GM23248 (cell line): ENCODE measurements at places on chromosomes 1 and 21.
A peak's percentile ranks its signal among the peaks of the same experiment; 100 is the strongest.

DNA sequence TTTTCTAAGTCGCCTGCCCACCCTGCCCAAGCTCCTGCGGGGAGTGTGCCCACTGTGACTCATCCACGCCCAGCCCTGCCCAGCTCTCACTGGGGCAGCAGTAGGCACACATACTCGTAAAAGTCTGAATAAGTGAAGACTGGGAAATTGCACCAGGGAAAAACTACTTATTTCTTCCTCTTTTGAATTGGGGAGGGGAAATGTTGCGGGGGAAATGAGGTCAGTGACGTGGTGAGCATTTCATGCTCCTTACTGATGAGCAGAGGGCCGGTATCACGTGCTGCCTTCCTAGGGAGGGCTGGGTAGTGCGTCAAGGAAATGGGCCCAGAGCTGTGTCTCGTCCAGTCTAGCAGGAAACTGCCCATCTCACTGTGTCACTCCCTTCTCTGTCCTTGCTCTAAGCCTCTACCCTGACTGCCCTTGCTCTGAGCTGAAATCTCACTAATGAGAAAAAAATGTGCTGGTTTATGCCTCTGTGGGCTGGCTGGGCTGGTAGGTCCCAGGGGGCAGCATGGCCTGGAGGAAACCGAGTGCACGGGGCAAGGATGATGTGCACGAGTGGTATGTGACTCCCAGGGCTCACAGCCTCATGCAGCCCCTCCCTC lies 13.5 kb upstream of the TNFRSF1B start:
- peak; percentile 93 for DNase-seq

DNA sequence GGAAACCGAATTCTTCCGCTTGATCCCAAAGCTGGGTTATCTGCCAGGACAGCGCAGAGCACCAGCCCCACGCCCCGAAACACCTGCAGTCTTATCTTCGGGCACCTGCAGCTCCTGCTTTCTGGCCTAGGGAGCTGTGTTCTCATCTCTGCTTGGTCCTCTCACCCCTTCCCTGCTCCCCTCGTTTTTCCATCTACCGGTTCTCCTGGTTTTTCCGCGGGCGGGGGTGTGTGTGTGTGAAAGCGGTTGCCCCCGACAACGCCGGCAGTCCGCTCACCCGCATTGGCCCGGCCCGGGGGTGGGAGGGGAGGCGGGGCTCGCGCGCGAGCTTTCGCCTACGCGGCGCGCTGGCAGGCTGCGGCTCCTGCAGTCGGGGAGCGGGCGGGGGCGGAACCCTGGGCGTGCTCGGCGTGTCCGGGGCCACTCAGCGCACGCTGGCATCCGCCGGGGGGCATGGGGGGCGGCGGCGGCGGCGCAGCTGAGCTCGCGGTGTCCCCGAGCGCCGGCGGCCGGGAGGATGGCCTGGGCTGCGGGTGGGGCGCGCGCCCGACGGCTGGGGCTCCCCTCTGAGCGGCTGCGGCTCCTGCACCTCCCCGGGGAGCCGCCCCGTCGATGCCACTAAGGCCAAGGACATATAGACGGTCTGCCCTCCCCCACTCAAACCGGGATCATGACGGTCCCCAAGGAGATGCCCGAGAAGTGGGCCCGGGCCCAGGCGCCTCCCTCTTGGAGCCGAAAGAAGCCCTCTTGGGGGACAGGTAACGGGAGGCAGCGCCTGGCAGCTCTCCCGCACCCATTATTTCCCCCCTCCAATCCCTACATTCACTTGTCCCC lies 3.2 kb downstream of the ATP8B2 start:
- peak; percentile 92 for DNase-seq

DNA sequence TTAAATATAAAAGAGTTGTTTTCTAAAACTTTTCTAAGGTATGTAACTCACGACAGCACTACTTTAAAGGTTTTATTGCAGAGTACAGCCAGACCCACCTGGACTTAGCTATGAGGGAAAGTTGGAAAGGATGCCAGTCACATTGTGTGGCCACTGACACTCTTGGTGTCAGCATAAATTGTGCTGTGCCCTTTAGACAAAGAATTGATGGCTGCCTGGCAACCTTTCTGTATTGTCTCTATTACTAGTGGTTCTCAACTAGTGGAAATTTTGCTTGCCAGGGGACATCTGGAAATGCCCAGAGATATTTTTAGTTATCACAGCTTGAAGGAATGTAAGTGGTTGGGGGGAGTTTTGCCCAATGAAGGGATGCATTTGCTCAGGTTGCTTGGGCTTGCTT lies 117.5 kb upstream of the APP start:
- no peak for DNase-seq

DNA sequence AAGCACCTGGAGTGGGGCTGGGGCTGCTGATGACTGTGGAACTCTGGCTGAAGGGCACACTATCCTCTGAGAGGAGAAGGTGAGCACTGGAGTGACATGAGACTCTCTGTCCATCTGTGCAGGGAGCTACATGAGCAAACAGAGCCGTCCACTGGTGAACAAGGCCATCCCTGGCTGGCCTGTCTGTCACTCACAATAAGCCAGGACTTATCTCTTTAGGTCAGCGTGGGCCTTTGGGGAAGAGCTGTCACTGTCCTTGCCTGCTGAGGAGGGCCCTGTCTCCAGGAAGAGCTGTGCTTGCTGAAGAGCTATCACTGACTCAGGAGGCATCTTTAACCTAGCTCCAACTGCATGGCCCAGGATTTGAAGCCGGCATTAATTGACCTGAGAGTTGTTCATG lies 82.1 kb downstream of the FOXD2 start:
- DNase-seq = no peak

GRCh38 chr1:164895026-164895912 lies 336.3 kb downstream of the PBX1 start:
- DNase-seq = peak; percentile 14

GRCh38 chr1:85244271-85245061 lies 15.0 kb downstream of the C1orf52 start:
- peak; percentile 65 for DNase-seq

DNA sequence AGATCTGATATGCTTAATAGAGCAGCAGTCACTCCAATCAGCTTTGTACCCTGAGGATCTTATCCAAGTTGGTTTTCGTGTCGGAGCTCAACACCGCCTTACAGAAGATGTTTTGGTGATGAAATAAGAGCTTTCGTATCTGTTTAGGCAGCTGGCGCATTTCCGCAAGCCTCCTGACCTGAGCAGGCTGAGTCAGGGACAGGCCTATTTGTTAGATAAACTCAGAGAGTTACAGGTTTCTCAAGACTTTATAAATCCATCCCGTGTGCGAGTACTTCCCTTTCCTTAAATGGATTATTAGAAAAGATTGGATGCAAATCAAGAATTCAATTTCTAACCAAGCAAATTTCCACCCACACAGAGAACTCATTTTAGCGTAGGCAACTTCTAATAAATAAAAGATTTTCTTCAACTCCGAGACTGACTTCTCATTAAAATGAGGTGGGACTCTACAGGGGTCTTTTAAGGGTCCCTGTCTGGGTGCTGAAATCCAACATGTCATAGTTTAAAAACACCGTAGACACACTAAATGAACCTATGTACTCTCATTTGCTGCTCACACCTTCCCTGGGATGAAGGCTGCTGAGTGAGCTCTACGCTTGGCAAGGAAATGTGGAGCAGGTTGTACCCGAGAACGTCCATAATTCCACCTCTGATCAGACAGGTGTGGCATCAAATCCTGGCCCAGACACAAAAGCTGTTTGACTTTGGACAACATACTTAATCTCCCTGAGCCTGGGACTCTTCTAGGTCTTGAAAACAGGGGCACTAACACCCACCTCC lies 106.9 kb upstream of the F3 start:
- DNase-seq = peak; percentile 99

DNA sequence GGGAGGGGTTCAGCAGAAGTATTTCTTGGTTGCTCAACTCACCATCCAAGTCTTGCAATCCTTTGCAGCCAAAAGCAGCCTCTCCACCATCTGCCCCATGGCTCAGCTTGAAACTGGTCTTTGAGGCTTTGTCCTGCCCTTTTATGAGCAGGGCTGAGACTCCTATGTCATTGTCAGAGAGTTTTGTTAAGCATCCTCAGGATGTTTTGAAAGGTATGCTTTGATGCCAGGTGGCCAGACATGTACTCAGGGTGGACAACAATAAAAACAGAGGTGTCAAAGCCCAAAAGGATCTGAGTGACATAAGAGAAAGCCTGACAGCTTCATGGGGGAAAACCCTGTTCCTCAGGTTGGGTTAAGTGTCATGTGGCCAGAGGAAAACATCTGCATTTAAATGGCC lies 310.5 kb downstream of the PRDM2 start:
- DNase-seq = no peak

- no peak for DNase-seq
Measured at GRCh38 chr21:20108016-20108415, 890.2 kb upstream of the NCAM2 start.

GRCh38 chr1:182485861-182486260 lies 35.9 kb downstream of the RGSL1 start:
- no peak for DNase-seq

- DNase-seq = peak; percentile 41
Measured at GRCh38 chr1:17122521-17123164, 3.4 kb upstream of the PADI2 start.

DNA sequence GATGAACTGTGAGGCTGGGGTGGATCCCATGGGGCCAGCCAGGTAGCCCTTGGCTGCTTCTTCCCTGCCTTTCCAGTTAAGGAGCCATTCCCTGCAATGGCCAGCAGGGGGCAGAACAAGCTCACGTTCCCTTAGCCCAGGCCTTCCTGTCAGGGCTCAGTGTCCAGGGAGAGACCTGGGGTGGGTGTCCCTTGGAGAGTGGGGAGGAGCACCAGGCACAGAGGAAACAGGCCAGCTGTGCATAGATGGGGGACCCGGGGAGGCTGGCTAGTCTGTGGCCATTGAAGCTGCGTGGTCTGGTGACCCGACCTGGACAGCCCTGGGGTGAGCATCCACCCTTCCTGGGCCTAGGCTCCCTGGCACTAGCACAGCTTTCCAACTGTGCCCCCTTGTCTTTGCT lies 13.2 kb upstream of the EPS8L3 start:
- DNase-seq = peak; percentile 85

DNA sequence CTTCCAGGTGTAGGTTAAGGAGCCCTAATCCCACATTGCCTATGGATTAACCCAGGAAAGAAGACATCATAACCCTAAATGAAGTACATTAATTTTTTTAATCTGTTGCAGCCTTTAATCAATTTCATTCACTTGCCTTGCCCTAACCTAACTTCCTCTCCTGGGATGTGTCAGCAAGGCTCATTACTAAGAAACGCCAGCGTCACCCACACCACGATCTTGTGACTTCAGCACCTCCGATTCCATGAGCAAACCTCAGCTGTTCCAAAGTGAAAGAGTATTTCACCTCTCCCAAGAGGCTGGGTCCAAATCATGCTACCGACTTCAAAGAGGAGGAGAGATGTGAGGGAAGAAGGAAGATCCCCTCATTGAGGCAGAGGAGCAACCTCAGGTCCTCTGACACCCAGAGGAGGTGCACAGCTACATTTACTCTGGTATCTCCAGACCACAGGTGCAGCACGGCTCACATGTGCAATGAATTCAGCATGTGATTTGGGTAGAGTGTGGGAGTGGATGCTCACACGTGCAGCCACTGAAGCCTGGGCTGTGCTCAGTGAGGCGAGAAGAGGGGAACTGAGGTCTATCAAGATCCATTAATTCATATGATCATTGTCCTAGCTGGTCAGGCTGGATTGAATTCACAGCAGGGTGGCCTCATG lies 134.1 kb downstream of the SLC30A10 start:
- no peak for DNase-seq

- DNase-seq = no peak
Measured at GRCh38 chr1:29303201-29304024, 67.1 kb downstream of the PTPRU start.

DNA sequence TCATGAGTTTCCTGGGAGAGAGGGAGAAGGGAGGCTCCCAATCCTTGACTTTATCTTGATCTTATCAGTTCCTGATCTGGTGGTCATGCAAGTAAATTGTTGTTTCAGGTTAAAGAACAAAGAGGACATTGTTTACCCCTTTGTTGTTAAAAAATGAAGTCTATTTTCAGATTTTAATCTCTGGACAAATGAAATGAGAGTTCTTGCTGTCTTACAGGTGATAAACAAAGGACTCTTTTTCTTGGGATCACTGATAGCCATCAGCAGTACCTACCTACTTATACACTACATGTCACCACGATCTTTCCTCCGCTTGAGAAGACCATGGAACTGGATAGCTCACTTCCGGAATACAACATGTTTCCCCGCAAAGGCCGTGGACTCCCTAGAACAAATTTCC lies 48.4 kb downstream of the CHML start:
- DNase-seq = no peak

DNA sequence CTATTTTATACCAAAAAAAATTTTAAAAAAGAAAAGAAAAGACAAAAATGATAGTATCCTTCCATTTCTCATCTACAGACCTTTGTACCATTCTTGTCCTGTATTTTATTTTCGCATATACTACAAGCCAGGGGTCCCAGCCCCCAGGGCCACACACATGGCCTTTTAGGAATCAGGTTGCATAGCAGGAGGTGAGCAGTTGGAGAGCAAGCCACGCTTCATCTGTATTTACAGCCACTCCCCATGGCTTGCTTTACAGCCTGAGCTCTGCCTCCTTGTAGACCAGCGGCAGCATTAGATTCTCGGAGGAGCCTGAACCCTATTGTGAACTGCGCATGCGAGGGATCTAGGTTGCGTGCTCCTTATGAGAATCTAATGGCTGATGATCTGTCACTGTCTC lies 39.8 kb downstream of the RASSF5 start:
- no peak for DNase-seq

DNA sequence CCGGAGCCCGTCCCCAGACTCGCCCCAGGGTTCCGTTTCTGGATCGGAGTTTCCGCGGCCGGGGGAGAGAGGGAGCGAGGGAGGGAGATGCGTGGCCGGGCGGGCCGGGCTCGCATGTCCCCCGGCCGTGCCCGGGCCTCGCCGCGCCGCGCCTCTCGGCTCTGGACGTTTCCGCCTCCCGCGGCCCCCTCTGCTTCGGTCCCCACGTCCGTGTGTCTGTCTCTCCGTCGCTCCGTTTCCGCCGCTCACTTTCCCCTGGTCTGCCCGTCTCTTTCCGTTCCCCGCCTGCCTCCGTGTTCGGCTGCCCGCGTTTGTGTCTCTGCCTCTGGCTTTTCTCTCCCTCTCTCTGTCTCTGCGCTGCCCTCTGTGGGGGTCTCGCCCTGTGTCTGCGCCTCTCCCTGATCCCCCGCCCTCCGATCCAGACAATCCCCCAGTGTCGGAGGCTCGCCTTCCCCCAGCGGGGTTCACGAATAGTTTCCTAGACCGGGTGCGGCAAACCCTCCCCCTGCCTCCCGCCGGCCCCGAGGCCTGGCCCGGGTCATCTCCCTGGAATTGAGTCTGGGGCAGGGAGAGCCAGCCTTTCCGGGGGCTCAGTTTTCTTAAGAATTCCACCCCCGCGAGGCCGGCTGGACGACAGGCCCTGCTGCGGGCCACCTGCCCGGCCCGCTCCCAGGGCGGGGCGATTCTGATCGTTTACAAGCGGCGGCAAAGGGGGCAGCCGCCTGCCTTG lies 735 bp downstream of the NBL1 start:
- peak; percentile 66 for DNase-seq

- DNase-seq = peak; percentile 33
Measured at GRCh38 chr1:64440183-64440826, 29.6 kb upstream of the CACHD1 start.

DNA sequence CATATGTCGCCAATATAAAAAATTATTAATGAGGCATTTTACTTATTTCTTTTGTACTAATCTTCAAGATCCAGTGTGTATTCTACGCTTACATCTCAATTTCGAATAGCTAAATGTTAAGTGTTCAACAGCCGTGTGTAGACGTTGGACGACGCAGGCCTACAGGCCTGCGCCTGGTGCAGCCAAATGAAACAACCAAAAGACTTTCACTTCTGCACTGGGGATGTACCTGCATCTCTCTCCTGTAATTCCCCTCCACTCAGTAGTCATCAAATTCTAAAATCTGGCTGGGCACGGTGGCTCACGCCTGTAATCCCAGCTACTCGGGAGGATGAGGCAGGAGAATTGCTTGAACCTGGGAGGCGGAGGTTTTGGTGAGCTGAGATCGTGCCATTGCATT lies 76.8 kb upstream of the HNRNPU start:
- DNase-seq = no peak
